ENCODE measurements at places on chromosomes 3 and 15.
A peak's percentile ranks its signal among the peaks of the same experiment; 100 is the strongest.

DNA sequence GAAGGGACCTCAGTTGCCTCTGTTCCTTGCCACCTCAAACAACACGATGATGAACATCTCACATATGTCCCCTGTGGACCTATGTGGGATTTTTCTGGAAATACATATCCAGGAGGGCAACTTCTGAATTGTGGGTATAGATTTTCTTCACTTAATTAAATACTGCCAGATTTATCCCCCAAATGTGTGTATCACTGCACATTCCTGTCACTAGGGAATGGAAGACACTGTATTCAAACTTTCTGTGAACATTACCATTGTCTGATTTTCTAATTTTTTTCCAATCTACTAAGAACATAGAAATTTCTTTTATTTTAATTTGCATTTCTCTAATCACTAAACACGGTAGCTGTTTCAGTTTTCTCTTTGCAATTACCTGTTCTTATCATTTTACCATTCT lies 102.0 kb upstream of the MRPS22 start:
- no peak for DNase-seq

- DNase-seq = no peak
Measured at GRCh38 chr3:53800041-53800906, 45.9 kb downstream of the CHDH start.

GRCh38 chr3:11143476-11143875 lies 10.8 kb upstream of the HRH1 start:
- DNase-seq = no peak

- DNase-seq = no peak
Measured at GRCh38 chr3:171306631-171307030, 153.6 kb downstream of the TNIK start.

GRCh38 chr3:97706226-97706625 lies 58.3 kb upstream of the ARL6 start:
- DNase-seq = no peak

DNA sequence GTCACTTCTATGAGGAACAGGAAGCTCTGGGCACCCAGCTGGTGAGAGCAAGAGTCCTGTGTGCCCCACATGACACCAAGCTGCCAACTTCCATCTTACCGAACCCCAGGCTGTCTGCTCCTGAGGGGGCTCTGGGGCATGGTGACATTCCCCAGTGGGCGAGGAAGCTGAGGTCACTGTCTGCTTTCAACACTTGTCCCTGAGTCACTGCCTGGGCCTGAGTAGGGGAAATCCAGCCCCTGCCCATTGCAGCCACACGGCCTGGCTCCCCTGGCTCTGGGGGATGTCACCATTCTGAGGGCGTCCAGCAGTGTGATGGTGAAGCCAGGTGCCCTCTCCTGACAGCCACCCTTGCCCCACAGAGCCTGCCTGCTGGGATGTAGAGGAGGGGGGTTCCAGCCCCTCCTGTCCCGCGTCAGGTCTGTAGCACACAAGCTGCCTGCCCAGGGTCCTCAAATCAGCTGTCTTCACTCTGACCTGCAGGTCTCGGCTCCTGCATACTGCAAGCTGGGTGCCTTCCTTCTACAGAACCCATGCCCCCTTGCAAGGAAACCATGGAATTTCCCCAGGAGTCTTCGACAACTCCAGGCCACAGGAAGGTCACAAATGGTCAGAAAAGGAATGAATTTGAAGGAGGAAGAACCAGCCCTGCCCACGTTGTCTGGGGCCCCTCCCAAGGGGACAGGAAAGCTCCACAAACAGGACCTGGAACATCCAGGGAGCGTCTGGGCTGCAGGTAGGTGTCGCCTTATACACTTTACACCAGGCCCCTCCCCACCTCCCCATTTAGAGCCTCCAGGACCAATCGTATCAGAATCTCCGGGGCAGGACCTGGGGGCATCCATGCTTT lies 69.9 kb upstream of the GATM start:
- no peak for DNase-seq

GRCh38 chr15:78175330-78175729 lies 26.2 kb downstream of the IDH3A start:
- DNase-seq = no peak

- no peak for DNase-seq
Measured at GRCh38 chr3:103690536-103690935, 1255.7 kb downstream of the ZPLD1 start.

DNA sequence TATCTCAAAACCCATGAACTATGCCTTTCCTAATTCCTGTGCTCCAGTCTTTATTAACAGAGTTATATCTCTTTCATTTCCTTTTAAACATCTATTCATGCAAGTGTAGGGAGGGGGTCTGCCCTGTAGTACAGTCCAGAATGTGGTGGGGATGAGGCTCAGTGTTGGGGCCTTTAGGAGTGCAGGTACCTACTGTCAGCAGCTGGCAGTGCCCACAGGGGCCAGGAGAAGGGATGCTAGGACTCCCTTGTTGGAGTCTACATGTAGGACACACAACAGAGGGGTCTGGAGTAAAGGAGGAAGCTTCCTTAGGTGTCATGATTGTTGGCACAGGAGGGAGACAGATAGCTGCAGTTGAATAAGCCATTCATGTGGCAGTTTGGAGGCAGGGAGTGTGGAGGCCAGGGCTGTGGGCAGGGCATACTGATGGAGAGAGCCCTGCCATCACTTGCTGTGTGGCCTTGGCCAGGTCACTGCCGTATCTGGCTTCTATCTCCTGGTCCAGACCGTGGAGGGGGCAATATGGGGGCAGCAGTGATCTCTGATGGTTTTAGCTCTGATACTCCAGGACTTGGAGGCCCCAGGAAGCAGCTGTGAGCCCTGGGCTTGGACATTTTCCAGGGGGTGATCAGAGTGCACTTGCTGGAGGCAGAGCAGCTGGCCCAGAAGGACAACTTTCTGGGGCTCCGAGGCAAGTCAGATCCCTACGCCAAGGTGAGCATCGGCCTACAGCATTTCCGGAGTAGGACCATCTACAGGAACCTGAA lies 29.5 kb downstream of the ESYT3 start:
- no peak for DNase-seq

DNA sequence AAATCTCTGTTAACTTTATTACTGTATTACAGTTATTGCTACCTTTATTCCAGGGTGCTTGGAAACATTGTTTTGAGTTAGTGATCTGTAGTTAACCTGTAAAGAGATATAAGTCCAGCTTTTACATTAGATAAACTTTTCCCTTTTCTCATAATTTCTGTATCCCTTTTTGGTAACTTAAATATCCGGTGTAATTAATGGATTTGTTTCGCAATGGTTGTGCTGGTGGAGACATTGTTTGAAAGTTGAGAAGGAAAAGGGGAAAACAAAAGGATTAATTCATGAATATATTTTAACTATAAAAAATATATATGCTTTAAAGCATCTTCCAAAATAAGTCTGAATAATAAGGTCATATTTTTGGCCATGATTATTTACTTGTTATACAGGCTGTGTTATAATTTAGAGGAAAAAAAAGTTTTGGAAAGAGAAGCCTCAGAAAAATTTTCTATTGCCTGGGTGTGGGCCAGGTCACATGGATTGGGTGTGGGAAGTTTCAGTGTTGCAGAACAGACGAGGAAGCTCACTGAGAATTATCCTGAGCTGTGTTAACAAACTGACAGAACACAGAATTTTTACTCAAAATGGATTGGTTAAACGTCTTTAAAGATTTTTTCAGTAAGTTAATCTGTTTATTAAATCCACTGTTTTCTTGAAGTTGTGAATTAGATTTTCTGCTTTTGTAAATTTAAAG lies 27.7 kb upstream of the IL20RB start:
- no peak for DNase-seq

DNA sequence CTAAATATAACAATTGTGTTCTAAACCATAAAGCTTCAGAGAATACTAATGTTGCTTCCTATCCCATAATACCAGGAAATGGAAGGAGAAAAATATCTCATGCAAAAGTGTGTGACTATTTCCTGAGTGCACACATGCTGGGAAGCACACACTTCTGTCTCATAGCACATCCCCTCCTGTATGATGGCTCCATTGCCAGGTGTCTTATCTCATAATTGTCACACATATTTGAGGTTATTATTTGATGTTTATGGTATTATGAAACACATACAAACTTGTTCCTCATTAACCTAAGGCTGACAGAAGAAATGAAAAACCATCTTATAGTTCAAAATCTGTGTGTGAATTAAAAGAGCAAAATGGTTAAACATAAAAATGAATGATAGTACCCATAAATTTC lies 65.4 kb downstream of the SERP1 start:
- DNase-seq = no peak

- peak; percentile 75 for DNase-seq
Measured at GRCh38 chr15:40891810-40892446, 2.3 kb upstream of the VPS18 start.

DNA sequence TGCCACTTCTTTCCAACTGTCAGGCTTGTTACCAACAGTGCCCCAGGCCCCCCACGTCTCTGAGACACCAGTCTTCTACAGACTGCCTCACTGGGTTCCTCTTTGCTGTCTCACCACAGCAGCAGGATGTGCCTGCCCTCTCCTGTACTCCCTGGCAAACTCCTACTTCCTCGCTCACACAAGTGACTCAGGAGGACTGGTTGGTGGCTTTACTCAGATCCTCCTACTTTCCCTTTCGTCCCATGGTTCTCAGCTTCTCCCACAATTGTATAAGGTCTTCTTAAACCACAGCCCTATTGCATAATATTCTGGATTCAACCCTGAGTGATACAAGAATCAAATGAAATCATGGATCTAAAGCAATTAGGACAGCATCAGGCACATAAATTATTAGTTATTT lies 246.6 kb upstream of the PROK2 start:
- no peak for DNase-seq

- DNase-seq = no peak
Measured at GRCh38 chr3:168087539-168087938, 8.2 kb downstream of the GOLIM4 start.

DNA sequence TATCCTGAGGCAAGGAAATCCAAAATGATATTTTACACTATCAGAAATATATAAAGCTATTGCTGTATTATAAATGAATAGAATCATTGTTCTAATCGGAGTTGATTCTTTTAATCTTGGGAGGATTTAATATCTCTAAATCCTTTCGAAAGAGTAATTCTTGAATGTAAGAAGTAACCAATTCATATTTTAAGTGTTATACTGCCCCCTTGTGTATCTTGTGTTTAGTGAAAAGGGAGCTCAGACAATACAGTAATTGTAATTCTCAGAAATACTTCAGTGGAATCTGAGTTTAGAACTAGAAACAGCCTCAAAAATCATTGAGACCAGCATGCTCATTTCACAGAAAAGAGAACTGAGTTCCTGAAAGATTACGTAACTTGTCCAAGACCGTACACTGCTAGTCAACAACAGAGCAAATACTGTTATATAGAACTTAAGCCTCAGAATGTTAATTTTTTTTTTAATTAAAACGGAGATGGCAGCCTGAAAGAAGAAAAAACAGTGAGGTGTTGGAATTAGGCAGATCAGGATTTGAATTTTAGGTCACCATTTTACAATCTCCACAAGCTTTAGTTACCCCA lies 42.9 kb downstream of the PLCH1 start:
- peak; percentile 77 for DNase-seq

DNA sequence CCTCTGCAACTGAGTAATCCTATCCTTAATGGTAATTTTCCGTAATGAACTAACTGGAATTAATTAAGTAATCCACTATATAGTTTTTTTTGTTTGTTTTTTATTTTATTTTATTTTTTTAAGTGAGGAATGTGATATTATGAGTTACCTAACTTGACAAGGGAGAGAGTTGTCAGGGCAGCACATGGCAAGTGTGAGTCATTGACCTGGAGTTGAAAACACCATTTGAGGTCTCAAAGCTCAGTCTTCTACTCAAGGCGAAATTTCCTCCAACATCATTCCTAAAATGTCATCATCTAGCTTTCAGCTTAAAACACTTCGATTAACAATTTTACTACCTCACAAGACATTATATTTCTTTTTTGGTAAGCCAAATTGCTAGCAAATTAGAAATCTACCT lies 87.8 kb downstream of the NECTIN3 start:
- no peak for DNase-seq

DNA sequence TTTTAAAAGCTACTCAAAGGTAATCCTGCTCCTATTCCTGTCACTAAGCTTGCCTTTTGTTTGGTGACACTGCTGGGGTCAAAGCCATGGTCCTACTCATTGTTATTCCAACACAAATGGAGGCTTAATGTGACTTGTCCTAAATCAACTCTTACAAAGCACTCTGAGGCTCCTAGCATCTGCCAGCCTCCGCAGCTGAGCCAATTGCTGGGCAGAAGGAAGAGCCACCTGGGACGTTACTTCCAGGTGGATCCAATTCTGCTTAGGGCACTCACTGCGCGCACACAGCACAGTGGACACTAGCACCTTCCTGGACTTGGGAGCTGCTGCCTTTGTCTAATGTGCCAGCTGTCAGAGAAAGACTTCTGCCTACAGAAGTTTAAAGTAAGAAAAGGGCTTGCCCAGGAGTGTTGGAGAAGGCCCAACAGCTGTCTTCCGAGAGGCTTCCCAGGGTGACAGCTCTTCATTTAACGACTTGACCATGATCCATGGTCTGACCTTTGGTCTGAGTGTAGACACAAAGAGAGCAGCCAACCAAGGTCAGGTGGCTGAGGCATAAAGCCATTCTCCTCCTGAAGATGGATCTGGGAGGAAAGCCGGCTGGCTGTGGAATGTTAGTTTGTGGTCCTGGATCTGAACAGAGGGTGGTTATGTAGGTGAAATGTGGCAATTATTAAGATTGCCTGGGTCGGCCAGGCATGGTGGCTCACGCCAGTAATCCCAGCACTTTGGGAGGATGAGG lies 102.2 kb downstream of the AQP9 start:
- no peak for DNase-seq

- DNase-seq = no peak
Measured at GRCh38 chr15:64315216-64315615, 40.8 kb downstream of the CSNK1G1 start.

DNA sequence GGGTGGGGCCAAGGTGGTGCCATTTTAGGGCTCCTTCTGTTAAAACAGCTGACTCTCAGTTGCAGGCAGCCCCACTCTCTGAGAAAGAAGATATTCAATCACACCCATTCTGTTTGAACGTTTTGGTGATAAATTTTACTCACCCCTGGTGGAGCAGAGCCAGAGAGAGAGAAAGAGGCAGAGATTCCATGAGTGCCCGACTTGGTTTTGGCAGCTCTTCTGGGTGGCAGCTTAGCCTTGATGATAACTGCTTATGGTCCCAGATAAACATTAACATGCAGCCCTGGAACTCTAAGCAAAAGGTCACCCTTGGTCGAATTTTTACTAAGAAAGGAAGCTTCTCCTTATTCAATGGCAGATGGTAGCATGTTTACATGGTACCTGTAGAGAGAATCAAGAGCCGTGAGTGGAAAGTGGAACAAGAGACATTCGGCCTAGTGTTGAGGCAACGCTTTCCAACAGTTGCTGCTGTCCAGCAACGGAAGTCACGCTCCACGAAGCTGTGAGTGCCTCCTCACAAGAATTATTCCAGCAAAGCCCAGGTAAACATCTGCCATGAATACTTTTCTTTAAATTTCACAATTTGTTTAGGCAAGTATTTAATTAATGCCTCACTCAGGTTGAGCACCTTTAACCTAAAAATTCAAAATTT lies 530.6 kb upstream of the ROBO2 start:
- no peak for DNase-seq

- no peak for DNase-seq
Measured at GRCh38 chr15:56252386-56252785, 8.7 kb upstream of the RFX7 start.

All from NCI-H2081 (cell line).